ENCODE measurements at places on chromosomes 11 and 22.

DNA sequence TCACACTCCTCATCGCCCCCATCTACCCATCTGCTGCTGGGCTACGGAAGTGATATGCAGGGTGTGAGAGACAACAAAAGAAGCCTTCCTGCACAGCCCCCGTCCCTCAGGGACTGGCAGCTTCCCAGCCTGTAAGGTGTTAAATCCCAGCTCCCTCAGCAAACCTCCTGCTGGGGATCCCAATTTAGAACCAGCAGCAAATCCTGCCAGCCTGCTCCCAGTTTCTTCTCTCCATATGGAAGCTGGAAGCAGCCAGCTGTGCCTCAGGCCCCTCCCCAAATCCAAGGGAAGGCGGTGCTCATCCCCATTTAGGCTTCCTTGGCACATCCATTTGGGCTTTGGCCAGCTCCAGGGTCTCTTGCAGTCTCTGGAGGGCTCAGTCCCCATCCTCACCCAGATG, 47.5 kb downstream of the PAMR1 start:
- DNase-seq, result no peak

GRCh38 chr22:46637711-46638600, 17.8 kb downstream of the GRAMD4 start:
- no peak for DNase-seq

GRCh38 chr11:91967691-91968045, 256.9 kb upstream of the FAT3 start:
- DNase-seq, result no peak

DNA sequence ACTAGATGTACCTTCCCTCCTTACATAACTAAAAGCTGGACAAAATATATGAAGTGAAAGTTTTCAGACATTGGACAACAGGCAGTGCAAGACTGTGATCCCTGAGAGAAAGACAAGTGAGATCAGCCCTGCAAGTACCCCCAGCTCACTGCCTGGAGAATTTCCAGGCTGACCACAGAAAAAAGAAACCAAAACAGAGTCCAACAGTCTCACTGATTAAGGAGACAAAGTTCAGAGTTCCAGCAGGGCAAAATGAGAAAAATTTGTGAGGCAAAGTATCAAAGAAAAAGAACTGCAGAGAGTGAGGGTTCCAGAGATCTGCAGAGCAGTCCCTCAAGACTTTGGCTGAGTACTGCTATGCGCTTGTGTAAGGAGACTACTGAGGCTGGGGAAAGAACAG, 47.3 kb upstream of the TMEM45B start:
- no peak for DNase-seq

DNA sequence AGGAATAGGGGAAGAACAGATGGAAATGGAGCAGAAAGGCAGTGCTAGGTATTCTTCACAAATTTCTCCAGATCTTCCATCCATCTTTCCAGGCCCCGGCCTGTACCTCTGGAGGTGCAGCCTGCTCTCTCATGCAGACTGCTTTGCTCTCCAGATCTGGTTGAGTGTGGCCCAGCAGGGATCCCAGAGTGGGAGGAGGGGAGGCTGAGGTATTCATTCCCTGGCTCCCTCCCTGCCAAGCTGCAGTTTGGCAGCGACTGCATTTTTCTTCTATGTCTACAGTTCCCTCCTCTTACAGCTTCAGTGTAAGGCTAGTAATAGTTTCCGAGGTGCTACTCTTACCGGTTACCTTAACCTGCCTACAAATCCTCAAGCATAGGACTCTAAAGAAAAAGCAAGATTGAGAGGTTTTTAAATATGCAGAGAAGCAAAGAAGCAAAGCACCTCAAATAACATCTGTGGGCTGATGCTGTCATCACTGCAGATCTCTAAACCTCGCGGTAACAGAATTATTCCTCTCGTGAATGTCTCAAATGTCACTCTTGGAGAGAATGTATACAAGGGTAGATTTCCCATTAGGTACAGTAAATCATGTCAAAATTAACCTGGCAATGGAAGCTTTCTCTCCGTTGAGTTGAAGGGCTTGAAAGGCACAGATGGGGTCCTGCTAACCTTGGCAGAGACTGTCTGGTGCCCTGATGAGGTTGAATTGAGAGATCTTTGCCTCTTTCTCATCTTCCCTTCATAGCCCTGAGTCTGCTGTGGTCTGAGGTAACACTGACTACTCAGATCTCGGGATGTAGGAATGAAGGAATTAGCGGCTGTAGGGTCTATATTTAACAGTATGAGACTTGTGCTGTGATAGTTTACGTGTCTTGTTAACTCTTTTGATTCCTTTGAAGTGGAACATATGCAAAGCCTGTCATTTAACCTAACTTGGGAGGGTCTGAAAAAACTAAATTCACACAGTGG, 297.9 kb upstream of the C11orf87 start:
- DNase-seq, result no peak

DNA sequence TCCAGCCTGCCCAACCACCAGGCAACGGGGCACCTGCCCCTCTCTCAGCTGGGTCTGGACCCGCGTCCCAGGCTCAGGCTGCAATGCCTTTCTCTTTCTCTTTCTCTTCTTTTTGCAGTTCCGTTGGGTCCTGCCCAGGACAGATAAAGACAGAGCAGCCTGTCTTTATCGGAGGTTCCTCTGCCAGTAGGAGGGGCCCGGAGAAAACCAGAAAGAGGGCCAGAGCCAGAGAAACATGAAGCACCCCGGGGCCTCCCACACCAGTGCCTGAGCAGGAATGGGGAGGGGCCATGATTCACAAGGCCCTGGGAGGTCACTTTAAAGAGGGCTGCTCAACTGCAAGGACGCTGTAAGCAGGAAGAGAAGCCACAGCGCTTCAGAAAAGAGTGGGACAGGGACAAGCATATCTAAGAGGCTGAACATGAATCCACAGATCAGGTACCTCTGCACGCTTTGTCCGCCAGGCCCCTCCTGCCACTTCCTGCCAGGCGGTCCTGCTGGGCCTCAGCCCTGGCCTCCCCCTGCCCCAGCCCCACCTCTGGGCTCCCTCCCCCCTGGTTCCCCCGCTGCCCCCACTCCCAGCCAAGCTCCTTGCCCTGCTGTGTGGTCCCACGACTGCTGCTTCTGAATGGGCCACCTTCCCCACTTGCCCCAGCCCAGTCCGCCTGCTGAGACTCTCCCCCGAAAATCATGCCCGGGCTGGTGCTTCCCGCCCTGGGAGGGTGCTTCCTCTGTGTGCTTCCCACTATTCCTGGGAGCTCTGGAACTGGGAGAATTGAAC, at the start of gene APOBEC3C:
Gene APOBEC3C (plus strand): TSS at position 316 of the 781 bp plus-strand sequence. CDS start 106 bp downstream, at position 422.
- DNase-seq, result peak; percentile 89

DNA sequence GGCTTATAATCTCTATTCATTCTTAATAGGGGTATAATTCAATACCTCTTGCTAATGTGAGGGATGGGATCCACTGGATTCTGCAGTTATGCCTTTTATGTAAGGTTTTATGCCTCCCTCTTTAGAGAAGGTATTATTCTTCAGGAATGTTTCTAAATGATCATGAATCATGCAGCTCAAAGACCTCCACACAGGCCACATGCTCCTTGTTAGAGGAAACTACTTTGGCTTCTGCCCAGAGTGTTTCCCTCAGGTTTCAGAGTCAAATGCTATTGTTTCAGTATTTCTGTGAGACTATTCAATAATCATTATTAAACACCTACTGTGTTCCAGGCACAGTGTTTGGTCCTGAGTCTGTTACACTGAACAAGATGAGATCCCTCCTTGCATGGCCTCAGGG, 115.9 kb downstream of the RAB38 start:
- DNase-seq, result no peak

DNA sequence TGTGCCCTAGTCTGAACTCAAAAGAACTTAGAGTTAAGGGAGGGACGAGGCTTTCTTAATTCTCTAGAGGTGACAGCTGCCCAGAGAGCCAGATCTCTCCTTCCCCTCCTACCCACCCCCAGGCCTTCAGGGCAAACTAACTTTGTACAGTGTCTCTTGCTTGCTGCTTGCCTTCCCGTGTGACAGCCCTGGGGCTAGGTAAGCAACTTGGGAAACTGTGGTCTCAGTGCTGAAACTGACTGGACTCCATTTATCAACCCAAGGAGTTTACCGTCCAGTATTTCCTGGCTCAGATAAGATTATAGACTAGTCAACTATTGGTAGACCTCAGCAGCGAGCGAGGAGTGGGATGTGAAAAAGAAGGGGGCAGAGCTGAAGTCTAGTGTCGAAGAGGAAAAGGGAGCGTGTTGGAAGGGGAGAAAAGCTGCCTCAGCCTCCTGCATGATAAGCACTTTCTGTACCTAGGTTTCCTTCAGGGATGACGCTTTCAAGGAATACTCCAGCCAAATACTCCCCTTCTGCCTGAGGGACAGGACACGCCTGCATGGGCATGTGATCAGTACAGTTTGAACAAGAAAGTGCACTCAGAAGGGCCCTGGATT, 43.3 kb upstream of the WEE1 start:
- DNase-seq, result no peak

DNA sequence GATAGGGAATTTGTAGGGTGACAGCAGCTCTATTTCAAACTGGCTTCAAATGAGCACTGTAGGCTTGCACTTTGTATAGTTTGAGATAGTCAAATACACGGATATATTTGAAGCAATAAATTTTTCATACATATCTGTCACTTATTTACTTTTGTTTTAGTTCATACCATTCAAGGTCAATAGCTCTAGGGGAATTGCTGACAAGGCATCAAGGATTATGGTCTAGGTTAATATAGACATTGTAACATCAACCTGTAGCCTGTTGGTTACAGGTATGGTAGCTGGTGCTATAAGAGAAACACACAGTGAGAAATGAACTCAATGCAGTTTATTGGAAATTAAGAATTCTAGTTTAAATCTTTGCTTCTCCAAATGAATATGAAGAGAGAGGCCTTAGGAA, 267.6 kb downstream of the SOX6 start:
- DNase-seq, result no peak

GRCh38 chr22:47822422-47822821, 1060.0 kb downstream of the TBC1D22A start:
- DNase-seq, result no peak

GRCh38 chr22:28143241-28143865, 224.3 kb upstream of the PITPNB start:
- no peak for DNase-seq

DNA sequence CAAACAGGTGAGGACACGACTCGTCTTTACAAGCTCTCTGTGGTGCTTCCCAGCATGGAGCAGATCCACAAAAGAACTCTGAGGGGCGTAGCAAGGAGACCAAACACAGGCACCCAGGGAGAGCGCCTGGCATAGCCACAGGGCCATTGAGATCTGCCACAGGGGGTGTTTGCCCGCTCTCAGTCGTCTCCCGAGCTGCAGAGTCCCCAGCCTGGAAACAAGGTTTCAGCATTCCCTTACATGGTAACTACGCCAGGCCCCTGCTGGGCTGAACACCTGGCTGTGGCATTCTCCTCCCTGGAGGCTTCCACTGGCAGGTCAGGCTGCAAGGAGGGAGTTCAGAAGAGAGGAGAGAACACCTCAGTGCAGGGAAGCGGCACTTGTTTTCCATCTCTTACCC, 962.1 kb downstream of the NTM start:
- DNase-seq, result no peak

DNA sequence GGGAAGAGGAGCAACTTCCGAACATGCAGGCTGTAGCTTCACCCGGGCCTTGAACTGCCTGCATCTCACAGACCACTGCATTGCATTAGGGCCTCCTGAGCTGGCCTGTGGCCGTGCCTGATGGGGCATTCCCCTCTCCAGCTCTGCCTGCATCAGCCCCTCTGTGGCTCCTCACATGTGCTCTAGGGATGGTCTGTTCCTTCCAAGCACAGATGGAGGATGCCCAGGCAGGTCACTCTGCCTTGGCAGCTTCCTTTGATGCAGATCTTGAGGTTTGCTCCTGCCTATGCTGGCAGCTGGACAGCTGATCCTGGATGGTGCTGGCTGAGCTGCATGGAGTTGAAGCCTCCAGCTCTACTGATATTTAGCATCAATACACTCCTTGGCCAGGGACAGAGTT, 28.5 kb downstream of the AMPD3 start:
- peak; percentile 16 for DNase-seq

GRCh38 chr11:68213555-68214172, 568 bp upstream of the KMT5B start:
- DNase-seq, result peak; percentile 89

- no peak for DNase-seq
Measured at GRCh38 chr11:45176996-45177395, 30.6 kb downstream of the PRDM11 start.

DNA sequence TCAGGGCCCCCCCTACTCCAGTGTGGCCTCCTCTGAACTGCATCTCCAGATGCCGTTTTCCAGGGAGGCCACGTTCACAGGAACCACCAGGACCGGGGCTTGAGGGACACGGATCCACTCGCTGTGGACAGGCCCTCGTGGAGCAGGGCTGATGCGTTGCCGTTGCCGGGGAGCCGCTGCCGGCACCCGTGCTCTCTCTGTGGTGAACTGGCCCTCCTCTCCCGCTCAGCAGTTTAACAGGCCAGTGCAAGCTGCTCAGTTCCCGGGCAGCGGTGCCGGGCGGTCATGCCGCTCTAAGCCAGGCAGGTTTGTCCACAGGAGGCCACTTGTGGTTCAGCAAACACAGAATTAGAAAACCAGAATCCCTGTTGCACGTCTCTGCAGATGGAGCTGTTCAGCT, 301.6 kb downstream of the TBC1D22A start:
- no peak for DNase-seq

GRCh38 chr11:109512249-109512648, 90.3 kb downstream of the C11orf87 start:
- no peak for DNase-seq

GRCh38 chr22:17744430-17744829, 29.8 kb downstream of the BID start:
- DNase-seq, result no peak

DNA sequence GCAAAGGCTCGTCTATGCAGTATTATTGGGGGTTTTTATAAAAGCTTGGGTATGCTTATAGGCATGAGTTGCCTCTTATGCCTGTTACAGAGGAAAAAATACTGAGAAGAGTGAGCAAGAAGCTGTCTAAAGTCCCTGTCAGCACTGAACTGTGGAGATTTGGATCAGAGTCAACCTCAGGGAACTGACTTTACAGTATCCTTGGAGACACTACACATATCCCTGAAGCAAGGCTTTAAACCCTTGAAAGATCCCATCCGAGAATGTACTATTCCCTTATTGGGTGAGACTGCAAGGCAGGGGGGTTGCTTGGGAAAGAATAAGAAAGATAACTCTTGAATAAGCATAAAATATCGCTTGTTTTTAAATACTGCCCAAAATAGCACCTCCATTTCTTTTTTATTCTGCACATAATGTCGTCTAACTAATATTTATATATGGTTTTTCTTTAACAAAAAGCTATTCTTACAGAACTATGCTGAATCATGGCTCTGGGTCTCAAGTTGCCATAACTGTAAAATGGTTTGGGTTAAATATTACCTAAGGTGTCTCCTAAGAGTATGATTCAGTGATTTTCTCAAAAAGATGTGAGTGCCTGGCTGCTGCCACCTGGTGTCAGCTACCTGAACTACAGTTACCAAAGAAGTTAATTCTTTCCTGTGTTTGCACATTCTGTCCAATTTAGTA, 1062.8 kb downstream of the DLG2 start:
- peak; percentile 16 for DNase-seq

DNA sequence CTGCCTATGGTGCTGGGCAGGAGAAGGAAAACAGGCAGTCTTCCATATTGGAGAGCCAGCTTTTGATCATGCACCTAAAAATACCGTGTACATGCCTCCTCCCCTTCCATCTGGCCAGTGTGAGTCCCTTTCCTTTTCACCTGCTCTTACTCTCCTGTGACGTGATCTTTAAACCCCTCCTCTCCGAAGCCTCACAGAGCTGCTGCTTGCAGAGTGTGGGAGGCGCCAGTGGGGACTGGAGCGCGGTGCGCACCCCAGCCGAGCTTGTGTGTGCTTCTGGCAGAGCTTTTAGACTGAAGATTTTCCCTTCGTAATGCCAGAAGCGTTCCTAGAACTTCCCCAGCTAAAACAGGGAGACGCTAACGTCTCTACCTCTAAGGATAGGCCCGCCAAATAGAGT, 29.8 kb downstream of the MUC6 start:
- no peak for DNase-seq
